ENCODE measurements at places on chromosomes 6 and 20.

GRCh38 chr6:16524380-16524707, 236.9 kb downstream of the ATXN1 start:
- no peak for DNase-seq

DNA sequence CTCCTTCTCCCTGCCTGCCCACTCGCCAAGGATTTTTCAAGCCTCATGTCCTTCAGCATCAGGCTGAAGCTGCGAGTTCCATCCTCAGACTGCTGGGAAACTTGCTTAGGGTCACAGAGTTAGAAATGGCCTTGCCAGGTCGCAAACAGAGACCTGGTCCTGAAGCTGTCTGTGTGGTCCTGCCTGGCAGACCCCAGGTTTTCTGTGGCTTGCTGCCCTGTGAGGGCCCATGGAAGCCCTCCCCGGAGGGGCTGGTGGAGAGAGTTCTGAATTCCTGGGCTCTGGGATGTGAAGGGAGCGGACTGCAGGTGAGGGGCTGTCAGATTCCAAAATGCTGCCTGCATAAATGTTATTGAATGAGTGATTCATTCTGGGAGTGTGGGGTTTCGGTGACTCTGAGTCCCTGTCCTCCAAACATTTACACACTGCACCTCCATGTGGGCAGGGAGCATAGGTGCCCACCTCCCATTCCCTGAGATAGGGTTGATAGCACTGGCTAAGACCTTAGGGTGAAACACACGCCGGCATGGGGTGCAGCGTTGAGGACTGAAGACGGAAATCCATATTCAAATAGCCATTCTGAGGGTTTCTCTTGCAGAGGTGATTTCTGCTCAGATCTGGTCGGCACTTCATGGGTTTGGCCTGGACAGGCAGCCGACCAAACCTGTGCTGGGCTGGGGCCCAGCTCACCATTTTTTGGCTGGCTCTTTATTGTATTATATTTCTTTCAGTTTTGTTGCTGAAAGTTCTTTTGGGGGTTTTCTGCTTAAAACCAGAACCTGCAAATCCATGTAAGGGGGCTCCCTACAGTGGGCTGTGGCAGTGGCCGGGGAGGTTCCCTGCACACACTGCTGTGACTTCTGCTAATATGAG, 21.8 kb upstream of the IRF4 start:
- DNase-seq: no peak

- DNase-seq: no peak
These were observed 485.4 kb downstream of the CDKAL1 start for GRCh38 chr6:21019614-21020013.

GRCh38 chr6:144395014-144395413, 109.9 kb downstream of the UTRN start:
- DNase-seq: no peak

- no peak for DNase-seq
These were observed 5.1 kb upstream of the EPHA7 start for GRCh38 chr6:93424303-93425064.

DNA sequence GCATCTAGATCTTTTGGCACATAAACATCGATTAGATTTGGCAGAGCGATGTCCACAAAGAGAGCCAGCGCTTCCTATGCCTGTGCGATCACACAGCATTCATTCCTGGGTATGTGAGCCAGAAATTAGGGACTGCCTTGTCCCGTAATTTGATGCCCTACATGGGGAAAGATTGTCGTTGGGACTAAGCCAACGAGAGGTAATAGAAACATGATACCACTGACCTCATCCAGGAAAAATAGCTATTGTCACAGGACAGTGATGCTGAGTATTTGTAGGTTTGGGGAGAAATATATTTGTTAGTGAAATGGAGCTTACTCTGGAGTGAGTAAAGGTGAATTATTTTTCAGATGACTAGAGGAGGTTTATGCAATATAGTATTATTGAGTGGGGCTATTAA, 154.0 kb downstream of the TSHZ2 start:
- no peak for DNase-seq

DNA sequence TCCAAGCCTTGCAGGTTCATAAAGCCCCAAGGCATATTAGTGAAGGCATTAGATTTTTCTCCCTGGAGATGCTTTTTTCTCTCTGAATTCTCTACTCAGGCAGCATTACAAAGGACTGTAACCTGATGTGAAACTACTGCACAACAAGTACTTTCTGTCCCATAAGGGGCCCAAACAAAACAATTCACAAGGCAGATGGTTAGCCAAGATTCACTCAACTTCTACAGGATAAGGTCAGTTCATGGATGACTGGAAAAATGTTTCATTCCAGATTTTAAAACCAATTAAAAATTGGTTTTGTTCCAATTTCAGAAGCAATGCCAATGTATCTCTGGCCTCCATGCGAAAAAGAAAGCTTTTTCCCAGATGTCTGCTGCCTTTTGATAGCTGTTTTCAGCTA, 181.8 kb downstream of the KHDC1L start:
- no peak for DNase-seq

DNA sequence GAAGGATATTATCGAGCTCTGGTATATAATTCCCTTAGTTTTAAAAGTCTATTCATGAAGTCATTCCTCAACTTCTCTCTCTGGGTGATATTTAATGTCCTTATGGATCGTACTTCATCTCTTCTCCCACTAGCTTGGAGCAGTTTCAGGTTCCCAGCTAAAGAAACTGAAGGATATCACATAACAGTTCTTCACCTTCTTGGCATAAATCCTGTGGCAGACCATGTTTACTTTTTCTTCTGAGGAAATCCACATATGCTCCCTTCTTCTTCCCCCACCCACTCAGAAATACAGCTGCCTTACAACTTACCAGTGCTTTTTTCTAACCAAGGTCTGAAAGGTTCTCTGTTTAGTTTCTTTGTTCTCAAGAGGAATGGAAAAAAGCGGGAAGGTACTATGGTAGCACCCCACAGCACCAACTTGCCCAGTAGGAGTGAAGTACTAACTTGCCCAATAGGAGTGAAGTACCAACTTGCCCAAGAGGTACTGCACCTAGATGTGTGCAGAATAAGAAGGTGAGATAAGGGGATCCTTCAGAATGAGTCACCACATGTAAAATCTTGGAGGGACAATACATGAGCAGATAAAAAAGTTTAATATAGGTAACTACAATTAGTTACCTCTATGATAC, 53.1 kb downstream of the TSPYL4 start:
- DNase-seq: no peak

DNA sequence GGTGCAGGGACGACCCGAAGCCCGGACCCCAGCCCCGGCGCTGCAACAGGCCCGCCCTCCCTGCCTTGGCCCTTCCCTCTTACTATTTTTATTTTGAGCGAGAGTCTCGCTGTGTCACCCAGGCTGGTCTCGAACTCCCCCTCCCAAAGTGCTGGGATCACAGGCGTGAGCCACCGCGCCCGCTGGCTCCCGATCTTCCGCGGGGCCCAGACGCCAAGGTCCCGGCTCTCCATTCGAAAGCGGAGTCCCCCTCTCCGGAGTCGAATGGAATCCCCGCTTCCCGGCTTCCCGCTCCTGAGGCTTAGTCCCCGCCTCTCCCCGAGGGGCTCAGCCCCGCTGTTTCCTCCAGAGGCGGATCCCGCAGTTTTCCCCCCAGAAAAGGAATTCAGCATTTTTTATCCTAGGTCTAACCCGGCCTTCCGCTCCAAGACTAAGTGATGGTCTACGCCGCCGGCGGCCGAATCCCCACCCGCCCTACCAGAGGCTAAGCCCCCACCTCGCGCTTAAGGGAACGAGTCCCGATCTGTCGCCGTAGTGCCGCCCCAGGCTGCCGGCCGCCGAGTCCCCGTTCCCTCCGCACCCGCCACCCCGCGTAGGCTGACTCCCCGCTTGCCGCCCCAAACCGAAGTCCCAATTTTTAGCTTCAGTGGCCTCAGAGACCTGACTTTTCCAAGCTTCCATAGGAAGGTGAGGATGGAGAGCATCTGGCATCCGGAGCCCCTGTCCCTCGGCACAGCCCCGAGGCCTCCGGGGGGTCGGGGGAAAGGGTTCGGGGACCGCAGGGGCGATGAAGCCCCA, 11.5 kb upstream of the TMC2 start:
- DNase-seq: no peak

GRCh38 chr6:36780442-36781177, 58.6 kb downstream of the CPNE5 start:
- DNase-seq: no peak

GRCh38 chr20:35341366-35342028, 49.3 kb upstream of the FAM83C start:
- DNase-seq: no peak
